ENCODE measurements at places on chromosomes 2 and 18. TPM values are rescaled to one million over a fixed set of nuclear protein-coding genes. Genes with fewer than 3 reads are reported as not detected.

DNA sequence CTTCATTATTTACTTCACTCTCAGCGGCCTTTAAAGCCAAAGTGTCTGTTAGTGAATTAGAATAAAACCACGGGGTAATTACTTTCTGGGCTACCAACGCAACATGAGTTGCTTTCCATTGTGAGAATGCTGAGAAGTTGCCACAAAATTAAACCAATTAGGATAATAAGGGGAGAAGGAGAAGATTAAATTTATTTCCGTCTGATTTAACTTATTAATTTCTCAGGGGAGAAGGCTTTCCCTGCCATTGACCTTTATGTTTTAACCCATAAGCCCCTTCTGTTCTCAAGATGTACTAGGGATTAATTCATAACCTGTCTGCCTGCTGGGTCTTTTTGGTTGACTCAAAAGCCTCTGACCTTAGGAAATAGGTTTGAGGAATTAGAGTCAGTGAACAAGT is 42.3 kb upstream of the IGFBP5 start:
- no peak for DNase-seq

DNA sequence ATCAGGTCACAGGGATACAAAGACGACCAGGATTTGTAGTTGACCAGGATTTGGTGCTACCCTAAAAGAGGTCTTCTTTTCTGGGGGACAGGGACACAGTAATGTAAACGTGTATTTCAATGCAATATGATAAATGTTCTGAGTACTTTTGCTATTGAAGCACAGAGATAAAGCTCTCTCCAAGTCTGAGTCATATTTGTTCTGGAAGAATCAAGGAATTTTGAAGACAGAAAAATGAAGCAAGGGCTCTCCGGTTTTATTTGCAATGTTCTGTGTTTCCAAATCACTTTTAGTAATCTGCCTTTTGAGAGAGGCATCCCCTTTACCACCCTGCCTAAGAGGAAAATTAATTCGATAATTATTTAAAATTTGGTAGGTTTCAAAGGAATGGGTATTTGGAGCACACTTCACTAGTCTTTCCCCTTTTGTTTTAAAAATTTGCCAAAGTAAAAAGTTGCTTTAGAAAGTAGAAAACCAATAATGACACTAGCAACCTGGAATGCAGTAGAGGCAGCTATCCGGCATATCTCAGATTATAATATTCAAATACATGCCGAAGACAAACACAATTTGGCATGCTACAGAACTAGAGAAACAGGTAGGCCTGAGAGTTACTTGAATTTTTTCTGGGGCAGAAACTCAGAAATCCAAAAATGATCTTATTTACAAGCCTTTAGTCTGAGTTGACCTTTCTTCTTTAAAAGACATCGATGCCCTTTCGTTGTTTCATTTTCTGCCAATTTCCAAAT is 82.7 kb downstream of the MREG start:
- DNase-seq, result no peak

- DNase-seq, result peak; percentile 45
These were observed 290.3 kb upstream of the MMADHC start for GRCh38 chr2:149877913-149878312.

DNA sequence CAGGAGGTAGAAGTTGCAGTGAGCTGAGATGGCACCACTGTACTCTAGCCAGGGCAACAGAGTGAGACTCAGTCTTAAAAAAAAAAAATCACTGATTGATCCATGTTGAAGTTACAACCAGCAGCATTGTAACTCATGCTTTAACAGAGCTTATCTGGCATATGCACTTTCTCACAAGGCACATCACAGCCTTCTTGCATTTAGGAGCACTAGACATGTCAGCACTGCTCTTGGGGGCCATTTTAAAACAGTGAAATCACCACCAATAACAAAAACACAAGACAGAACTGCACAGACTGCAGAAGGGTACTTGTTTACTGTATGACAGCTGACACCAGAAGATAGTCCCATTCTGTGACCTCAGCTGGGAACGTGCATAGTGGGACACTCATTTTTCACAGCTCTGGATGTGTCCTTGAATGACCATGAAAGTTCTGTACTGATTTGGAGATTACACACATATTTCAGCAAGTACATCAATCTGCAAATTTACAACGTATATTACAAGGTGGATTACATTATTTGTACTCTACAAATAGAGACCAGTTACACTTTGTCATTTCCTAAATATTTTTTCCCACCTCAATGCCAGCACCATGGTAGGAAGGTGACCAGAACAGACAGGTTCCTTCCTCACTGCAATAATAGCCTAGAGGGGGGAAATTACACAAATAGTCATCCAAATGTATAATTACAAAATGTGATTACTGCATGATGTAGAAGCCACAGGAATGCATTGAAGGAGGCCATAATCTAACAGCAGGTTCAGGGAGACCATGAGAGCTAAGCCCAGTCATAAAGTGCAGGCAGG is 35.1 kb downstream of the CCBE1 start:
- DNase-seq, result no peak

GRCh38 chr2:2872713-2873449 is 504.7 kb downstream of the EIPR1 start:
- DNase-seq, result no peak

DNA sequence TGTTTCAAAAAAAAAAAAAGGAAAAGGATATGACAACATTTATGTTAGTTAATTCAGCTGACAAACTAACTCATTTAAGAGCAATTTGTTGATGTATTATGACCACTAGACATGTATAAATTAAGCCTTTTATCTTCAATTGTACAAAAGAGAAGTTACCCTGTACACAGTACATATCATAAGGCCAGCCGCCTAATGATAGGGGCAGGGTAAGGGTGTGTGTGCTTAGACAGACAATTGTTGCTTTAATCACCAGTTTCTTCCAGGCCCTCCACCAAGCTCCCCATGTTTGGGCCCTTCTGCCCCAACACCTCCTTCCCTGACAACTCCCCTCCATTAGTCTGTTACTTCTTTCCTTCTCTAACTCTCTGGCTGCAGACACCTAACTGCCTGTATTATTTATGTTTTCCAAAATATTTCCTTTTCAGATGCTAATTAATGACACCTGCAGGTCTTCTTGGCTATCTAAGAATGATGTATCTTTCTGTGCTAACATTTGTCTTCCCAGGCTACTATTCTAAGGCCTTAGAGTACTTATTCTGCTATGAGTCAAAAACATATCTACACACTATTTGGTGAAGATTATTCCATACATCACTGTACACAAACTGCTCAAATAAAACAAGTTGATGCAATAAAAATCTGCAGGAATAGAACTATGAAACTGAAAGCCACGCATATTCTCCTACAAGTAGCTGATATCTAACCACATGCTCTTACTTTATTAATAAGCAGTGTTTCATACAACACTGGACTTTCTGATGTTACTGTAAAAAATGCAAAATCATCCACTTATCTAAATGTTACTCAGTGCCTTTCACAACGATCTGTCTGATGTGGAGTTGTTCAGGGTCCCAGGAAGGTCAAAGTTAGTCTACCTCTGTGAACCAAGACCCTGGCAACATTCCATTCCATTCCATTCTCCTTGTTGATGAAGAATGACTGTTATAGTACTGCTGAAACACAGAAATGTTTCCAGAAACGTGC is 26.4 kb downstream of the TMEM131 start:
- DNase-seq, result no peak

RAPGEF4 gene
- total RNA-seq, result 1.2 TPM

DNA sequence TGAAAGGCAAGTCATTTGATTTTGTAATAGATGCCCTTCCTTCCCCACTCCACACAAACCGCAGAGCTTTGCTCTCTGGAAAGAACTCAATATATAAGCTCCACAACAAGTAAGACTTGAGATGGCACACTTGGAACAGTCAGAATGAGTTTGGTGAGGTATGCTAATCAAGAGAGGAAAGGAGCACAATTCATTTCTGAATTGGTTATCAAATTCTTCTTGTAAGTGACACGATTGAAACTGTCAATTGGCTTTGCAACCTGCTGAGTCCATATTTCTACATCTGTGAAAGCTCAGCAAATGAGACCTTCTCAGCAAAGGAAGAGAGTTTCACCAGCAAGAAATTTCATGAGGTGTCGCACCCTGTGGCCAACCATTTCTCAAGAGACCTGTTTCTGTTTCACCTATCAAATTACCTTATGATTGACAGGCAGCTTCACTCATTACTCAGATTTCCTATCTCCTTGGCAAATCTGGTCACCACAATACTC is 19.1 kb downstream of the CTLA4 start:
- DNase-seq, result no peak

- DNase-seq, result no peak
These were observed 32.2 kb upstream of the RPE start for GRCh38 chr2:209970271-209970670.

DNA sequence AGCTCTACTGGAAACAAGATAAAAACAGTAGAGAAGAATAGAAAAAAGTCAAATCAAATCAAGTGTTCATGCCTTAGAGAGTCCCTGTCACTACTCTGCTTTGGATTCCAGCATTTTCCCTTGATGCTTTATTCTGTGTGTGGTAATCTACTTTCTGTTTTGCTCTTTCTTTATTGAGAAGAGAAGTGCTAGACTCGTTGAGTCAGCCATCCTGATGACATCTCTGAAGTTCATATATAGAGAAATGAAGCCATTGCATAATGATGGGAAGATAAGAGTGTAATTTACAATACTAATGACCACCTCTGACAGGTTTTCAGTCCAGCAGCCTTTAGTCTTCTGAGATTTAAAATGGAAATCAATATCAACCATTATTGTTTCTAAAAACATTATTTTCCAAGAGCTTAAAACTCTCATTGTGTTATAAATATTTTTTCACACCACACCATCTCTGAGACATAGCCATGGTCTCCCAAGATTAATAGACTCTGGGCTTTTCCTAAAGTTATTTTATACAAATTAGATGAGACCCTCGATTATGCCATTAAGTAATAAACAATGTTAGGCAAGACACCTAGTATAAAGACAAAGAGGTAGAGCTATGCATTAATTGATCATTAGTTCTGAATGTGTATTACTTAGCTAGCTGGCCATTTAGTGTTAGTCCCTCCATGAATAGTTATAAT is 679.0 kb upstream of the ACVR2A start:
- DNase-seq, result no peak

GRCh38 chr2:57759822-57760300 is 286.7 kb upstream of the VRK2 start:
- peak; percentile 87 for DNase-seq

- peak; percentile 39 for DNase-seq
These were observed 3.0 kb downstream of the BUB1 start for GRCh38 chr2:110674620-110675555.

- no peak for DNase-seq
These were observed 10.2 kb upstream of the LIMS2 start for GRCh38 chr2:127685410-127686080.

DNA sequence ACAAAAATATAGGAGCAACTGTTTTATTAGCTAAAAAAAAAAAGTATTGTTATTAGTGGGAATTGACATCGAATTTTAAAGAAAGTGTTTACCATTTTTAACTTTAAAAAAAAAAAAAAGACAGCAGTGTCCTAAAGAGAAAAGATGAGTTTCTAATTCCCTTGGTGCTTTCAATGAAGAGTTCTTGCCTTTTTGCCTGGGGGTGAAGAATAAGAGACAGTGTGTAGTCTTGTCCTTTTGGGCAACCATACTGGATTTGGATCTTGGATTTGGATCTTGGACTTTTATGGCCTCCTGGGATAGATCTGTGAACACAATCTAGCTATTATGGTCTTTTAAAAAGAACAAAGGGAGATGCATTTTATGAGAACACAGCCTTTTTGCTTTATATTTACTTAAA is 60.2 kb upstream of the GLS start:
- DNase-seq, result peak; percentile 61

- DNase-seq, result no peak
These were observed 61.0 kb downstream of the RBMS1 start for GRCh38 chr2:160432633-160433032.

CXCR1 gene
- not detected for total RNA-seq

All from muscle of leg (tissue), 16 donors.